Common myeloid progenitor, CD34-positive (primary cell): ENCODE measurements at places on chromosomes 2 and 18.
A peak's percentile ranks its signal among the peaks of the same experiment; 100 is the strongest.

GRCh38 chr2:59150217-59150849 is 909.2 kb upstream of the FANCL start:
- no peak for DNase-seq
- no peak overlapping the region for H3K4me3 ChIP-seq
- H3K4me1 ChIP-seq: peaks cover 4% of the 10 kb centered on the region
- H3K27me3 ChIP-seq: no peaks in the 10 kb centered on the region

DNA sequence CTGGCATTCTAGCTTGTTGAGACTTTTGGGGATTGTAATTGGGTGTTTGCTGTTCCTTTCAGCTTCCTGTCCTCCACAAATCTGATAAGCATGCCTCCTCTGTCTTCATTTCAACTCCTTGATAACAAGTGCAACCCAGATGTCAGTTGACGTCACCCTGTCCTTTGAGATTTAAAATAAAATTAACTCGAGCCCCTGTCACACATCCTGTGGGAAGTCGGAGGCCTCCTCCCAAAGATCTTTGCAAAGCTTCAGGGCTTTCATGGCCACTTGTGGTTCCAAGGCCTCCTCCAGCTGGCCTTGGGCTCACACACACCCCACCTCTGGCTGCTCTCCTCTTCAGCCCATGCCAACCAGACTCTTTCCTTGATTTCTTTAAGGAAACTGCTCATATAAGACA is 69.9 kb upstream of the ITGA6 start:
- H3K36me3 ChIP-seq: no peaks in the 10 kb centered on the region
- no peak overlapping the region for H3K27ac ChIP-seq
- no peak for DNase-seq
- H3K4me3 ChIP-seq: no peak overlapping the region
- peaks cover 8% of the 10 kb centered on the region for H3K4me1 ChIP-seq

DNA sequence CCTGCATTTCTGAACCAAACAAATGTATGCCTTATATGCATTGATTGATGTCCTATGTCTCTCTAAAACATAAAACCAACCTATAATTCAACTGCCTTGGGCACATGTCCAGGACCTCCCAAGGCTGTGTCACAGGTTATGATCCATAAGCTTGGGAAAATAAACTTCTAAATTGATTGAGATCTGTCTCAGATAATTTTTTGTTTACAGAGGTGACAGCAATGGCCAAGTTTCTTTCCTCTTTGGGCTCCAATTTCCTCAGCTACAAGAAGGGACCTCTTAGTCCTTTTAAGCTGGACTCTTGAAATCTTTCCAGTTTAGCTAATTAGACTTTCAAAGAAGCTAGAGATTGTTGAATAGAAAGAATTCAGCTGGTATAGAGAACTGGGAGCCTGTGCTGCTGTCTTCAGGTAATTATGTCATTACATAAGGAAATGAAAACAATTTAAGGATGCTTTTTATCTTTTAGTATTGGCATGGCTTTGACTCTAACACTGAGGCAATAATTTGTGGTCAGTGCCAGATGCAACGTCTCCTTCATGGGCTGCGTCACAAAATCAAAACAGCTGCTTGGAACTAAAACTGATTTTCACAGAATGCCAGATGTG is 412.1 kb upstream of the TRIB2 start:
- H3K27me3 ChIP-seq: no peaks in the 10 kb centered on the region
- no peak overlapping the region for H3K4me3 ChIP-seq
- H3K4me1 ChIP-seq: no peaks in the 10 kb centered on the region
- H3K27ac ChIP-seq: no peak overlapping the region
- DNase-seq: no peak

- H3K27me3 ChIP-seq: no peaks in the 10 kb centered on the region
- no peak overlapping the region for H3K27ac ChIP-seq
- no peak for DNase-seq
- H3K4me1 ChIP-seq: no peaks in the 10 kb centered on the region
- no peaks in the 10 kb centered on the region for H3K36me3 ChIP-seq
These were observed 15.7 kb upstream of the OLA1 start for GRCh38 chr2:174263997-174264396.

DNA sequence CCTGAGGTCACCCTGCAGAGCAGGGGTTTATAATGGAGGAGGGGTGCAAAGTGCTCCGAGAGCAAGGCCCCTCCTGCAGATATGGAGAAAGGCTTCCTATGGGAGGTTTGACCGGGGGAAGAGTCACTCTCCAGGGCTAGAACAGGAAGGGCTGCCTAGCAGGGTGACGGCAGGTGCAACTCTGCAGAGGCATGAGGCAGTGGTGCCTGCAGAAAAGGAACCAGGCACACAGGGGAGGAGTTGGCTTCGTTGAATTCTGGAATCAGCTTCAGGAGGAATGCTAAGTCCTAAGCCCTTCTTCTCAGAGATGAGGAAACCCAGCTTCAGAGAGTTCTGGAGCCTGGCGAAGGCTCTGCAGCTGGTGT is 17.5 kb upstream of the HPCAL1 start:
- no peak overlapping the region for H3K4me3 ChIP-seq
- H3K4me1 ChIP-seq: peaks cover 29% of the 10 kb centered on the region
- H3K27me3 ChIP-seq: no peaks in the 10 kb centered on the region
- H3K27ac ChIP-seq: no peak overlapping the region
- no peaks in the 10 kb centered on the region for H3K36me3 ChIP-seq

DNA sequence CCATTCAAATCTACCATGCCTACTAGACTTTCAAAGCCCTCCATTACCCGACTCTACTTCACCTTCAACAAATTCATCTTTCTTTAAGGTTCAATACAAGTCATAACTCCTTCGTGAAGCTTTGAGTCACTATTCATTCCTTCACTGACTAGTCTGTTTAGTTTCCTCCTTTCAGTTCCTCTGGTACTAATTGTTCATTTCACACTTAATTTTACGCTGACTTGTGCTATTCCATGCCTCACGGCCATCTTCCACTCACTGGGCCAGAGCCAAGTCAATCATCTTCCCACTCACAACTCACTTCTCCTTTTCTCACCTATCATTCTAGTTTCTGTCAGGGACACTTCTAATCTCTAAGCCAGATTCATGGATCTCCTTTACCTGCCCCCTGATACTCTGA is 136.2 kb downstream of the MTX2 start:
- DNase-seq: no peak
- H3K27ac ChIP-seq: no peak overlapping the region
- H3K4me3 ChIP-seq: no peak overlapping the region
- H3K36me3 ChIP-seq: no peaks in the 10 kb centered on the region
- no peaks in the 10 kb centered on the region for H3K4me1 ChIP-seq

DNA sequence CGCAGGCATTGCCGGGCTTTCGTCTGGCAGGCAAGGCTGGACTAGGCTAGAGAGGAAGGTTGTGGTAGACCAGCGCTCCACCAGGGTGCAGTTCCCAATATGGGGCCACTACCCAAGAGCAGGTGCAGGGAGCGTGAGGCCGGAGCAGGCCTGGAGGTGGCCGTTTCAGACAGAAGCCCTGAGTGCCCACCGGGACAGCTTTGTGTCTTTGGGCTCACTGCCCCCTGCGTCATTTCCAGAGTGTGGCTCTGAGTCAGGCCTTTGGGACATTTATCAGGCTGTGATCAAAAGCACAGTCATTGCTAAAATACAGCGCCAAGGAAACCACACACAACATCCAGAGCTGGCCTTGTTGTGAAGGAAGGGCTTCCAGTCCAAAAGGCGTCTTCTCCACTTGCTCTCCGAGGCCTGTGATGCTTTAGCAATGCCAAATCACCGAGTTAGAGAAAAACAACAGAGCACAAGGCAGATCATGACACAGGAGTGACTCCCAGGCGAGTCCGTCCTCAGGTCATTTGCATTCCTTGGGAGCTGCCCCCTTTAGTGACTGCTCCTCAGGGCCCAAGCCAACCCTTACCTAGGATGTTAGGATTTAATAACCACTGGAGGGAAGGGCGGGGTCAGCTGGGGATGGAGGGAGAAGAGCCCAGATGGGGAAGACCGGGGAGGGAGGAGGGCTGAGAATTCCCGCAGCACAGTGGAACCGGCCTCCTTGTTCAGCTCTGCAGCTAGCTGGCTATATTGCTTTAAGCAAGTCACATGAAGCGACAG is 42.3 kb downstream of the RFX8 start:
- no peaks in the 10 kb centered on the region for H3K27me3 ChIP-seq
- no peak overlapping the region for H3K27ac ChIP-seq
- DNase-seq: peak; percentile 9
- H3K4me1 ChIP-seq: no peaks in the 10 kb centered on the region
